ENCODE measurements at places on chromosomes 2 and 18.

DNA sequence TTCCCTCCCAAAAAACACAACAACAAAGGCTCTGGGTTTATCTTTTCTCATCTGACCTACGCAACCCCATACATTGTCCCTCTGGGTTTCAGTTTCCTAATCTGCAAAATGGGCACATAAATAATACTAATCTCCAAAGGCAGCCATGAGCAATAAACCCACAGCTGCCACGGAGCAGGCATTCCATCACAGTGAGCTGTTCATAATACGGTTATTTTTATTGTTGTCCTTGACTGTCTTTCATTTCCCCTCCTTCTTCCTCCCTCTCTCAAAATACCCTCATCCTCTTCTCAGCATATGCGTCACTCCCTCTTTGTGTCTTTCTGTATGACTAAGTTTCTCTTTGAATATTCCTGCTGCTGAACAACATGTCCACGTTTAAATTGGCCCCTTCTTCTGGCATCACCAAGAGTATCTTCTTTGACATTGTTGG lies 129.8 kb upstream of the CAB39 start:
- no peak overlapping the region for H3K27ac ChIP-seq
- no peak for DNase-seq
- no peaks in the 10 kb centered on the region for H3K36me3 ChIP-seq
- H3K27me3 ChIP-seq: no peaks in the 10 kb centered on the region
- H3K4me3 ChIP-seq: peak overlapping the region; percentile 47

DNA sequence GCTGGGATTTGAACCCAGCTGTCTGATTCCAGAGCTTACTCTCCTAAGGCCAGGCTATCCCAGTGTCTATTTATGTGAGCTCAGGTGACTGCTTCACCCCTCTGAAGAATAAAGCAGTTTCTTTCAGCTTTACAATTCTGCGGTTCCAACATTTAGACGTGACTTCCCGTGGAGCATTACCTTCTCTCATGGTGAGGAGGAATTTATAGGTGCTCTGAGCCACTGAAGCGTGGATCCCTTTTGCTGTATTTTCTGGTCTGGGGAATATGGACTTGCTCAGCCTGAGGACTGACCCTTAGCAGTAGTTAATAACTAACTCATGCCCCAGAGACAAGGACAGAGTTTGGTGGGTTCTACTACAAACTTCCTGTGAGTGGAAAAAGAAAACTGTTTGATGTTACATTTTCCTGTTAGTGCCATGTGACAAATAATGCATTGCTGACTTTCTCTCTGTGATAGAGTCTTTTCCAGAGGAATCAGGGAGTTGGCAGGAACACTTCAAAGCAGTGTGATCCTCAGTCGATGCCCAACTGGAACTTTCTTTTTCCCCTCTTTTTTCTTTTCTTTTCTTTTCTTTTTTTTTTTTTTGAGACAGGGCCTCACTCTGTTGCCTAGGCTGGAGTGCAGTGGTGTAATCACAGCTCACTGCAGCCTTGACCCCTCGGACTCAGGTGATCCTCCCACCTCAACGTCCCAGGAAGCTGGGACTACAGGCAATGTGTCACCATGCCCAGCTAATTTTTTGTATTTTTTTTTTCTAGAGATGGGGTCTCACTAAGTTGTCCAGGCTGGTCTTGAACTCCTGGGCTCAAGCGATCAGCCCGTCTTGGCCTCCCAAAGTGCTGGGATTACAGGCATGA lies 21.9 kb downstream of the CASP10 start:
- no peak overlapping the region for H3K4me3 ChIP-seq
- no peaks in the 10 kb centered on the region for H3K27me3 ChIP-seq
- DNase-seq: no peak
- no peaks in the 10 kb centered on the region for H3K4me1 ChIP-seq

DNA sequence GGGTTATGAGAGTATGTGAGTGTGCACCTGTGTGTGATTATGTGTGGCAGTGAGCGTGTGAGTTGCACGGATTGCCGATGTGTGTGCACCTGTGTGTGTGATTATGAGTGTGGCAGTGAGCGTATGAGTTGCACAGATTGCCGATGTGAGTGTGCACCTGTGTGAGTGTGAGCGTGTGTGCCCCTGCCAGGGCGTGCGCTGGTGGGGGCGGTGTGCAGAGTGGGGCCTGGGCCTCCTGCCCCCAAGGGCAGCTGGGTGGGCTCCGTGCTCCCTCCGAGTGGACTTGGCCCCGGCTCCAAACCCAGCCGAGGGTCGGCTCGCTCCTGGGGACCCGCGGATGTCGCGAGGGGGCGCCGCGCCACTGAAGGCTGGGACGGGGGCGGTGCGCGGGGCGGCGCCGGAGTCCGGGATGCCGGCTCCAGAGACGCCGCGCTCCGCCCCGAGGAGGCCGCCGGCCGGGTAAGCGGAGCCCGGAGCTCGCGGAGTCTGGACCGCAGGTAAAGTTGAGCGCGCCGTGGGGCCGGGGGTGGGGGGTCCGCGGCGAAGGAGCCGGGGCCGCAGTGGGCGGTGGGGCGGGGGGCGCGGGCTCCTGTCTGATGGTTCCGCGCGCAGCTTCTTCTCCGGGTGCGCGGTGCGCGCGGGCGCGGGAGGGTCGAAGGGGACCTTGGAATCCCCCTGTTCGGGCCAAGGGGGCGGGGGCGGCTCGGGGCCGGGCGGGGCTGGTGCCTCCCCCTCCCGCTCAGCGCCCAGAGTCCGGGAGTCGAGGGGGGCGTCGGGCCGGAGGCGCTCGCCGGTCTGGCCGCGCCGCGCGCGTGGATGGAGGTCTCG lies at the start of gene KCNG2:
Gene KCNG2 (plus strand): TSS at position 421 of the 828 bp plus-strand sequence. CDS start 65,730 bp downstream, outside the sequence.
- peaks cover 6% of the 10 kb centered on the region for H3K4me1 ChIP-seq
- DNase-seq: no peak
- H3K36me3 ChIP-seq: no peaks in the 10 kb centered on the region
- H3K27ac ChIP-seq: no peak within 1 kb of the TSS
- peaks cover 55% of the 10 kb centered on the region for H3K27me3 ChIP-seq

DNA sequence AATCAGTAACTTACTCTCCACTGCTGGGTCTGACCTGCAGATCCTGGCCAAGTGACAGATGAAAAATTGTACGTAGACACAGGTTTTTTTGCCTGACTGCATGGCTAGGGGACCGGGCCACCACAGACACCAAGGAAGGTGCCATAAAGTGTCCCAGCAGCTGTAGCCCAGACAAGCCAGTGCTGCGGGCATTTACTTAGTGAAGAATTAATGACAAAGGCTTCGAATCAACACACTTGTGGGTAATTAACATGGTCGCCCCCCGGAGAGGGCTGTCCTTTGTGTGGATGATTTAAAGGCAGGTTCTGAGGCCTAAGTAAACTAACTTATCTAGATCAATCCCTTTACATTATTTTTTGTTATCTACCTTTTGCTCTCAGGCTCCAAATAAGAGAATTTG lies 1709.1 kb upstream of the LRRTM1 start:
- H3K27ac ChIP-seq: no peak overlapping the region
- H3K4me3 ChIP-seq: no peak overlapping the region
- H3K36me3 ChIP-seq: no peaks in the 10 kb centered on the region
- no peak for DNase-seq
- no peaks in the 10 kb centered on the region for H3K27me3 ChIP-seq

DNA sequence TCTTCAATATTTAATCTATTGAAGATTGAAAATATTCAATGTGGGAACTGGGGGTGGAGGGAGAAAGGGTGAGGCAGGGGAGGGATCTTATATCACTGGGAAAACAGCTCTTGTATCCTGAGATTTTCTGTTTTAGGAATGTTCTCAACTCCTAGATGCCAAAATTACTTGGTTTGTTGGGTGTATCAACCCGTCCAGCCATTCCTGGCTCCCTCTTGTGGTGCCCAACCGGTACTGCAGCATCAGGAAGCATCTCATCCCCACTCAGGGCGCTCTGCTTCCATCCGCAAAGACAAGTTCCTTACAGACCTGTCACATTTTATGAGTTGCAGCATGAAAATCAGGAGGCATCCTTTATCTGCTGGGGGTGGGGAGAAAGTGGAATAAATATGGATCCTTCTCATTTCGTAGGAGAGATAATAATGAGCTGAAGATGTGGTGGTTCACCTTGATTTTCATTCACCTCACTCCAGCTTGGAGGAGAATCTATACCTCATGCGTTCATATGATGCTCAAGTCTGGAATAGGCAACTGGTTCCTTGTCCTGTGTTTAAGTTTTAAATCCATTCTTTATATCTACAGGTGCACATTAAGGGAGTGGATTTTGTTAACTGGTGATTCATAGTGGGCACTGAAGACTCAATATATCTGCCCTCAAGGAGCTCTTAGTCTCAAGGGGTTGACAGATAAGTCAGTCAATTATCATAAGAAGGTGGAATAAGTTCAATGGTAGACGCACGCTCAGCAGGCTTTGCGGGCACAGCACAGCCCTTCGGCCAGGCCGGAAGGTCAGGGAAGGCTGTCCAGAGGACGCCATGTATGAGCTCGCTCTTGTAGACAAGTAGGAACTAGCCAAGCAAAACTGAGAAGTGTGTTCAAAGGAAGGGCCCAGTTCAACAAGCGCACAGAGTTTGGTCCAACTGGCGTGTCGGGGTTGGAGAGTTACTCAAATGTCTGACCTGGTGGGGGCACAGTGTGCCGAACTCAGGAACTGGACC lies 127.3 kb downstream of the RNF144A start:
- H3K27me3 ChIP-seq: no peaks in the 10 kb centered on the region
- peak; percentile 60 for DNase-seq
- peak overlapping the region; percentile 29 for H3K27ac ChIP-seq
- no peak overlapping the region for H3K4me3 ChIP-seq
- H3K4me1 ChIP-seq: peaks cover 4% of the 10 kb centered on the region
- H3K36me3 ChIP-seq: peaks cover 11% of the 10 kb centered on the region

- no peak for DNase-seq
- peaks cover 3% of the 10 kb centered on the region for H3K4me1 ChIP-seq
- H3K4me3 ChIP-seq: peak overlapping the region; percentile 77
- H3K27me3 ChIP-seq: peaks cover 92% of the 10 kb centered on the region
Observed at GRCh38 chr2:20666005-20666303, 990 bp upstream of the GDF7 start.

Measured in effector memory CD8-positive, alpha-beta T cell (primary cell).